ENCODE measurements at places on chromosomes 7 and 10.

DNA sequence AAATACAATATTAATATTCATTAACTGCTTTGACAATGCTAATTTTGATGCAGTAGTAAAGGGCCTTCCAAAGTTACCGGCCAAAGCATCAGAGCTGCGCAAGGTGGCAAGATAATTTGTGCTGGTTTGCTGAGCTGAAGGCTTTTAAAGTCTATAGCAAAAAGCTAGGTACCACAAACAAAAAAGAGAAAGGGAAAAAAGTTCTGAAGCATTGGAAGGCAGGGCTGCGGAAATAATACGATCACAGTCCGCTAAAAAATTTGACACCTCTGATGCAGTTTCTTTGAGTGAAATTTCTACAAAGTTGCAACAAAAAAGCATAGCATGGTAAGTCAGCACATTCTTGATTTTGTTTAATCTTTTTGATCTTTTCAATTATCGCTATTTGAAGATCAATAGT is 175.6 kb downstream of the TCF7L2 start:
- no peak for DNase-seq

- DNase-seq, result no peak
These were observed 201.7 kb upstream of the PTN start for GRCh38 chr7:137545059-137545716.

DNA sequence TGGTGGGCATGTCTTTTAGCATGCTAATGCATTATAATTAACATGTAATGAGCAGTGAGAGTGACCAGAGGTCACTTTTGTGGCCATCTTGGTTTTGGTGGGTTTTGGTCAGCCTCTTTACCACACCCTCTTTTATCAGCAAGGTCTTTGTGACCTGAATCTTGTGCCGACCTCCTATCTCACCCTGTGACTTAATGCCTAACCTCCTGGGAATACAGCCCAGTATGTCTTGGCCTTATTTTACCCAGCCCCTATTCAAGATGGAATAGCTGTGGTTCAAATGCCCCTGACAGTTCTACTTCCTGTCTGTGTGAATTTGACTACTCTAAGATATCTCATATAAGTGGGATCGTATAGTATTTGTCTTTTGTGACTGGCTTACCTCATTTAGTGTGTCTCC is 85.1 kb downstream of the EEPD1 start:
- DNase-seq, result no peak

GRCh38 chr10:24694086-24694485 is 29.6 kb downstream of the ARHGAP21 start:
- DNase-seq, result no peak

- DNase-seq, result no peak
These were observed 610 bp downstream of the AVPI1 start for GRCh38 chr10:97686301-97686961.

- DNase-seq, result no peak
These were observed 48.8 kb downstream of the HOXA1 start for GRCh38 chr7:27046854-27047549.

GRCh38 chr10:132913559-132914115 is 28.7 kb downstream of the CFAP46 start:
- no peak for DNase-seq

DNA sequence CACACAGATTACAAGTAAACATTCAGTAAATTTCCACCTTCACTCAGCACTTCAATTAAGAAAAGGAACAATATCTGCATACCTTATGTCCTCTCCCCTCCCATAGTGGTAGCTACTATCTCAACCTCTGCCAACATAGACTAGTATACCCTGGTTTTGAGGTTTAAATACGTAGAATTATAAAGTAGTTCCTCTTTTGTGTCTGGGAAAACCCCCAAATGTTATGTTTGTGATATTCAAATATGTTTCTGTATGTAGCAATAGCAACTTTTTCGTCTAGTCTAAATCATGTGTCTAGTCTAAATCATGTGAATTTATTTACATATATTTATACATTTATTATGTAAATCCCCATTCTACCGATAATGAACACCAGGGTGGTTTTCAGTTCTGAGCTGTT is 13.2 kb upstream of the CAMK2B start:
- no peak for DNase-seq

DNA sequence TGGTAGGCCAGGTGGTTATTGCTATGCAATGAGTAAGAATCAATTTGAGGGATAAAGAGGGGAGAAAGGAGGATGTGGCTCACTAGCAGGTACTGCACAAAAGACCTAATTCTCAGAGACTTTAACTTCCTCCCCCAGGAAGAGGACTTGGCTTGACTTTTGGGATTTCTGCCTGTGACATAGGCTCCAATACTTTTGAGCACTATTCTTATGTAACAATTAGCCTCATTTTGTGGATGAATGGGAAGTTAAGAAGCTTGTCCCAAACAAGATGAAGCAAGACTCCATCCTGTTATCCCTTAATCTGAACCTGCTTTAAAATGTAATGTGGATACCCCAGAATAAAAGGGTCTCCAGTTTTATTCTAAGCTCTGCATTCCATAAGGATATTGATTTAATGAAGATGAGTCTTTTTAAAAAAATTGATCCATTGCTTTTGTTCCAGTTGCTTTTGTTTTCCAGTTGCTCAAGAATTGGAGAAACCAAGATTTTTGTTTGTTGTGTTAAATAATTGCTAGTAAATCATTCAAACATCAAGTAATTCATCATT is 218.5 kb downstream of the SNX13 start:
- no peak for DNase-seq

DNA sequence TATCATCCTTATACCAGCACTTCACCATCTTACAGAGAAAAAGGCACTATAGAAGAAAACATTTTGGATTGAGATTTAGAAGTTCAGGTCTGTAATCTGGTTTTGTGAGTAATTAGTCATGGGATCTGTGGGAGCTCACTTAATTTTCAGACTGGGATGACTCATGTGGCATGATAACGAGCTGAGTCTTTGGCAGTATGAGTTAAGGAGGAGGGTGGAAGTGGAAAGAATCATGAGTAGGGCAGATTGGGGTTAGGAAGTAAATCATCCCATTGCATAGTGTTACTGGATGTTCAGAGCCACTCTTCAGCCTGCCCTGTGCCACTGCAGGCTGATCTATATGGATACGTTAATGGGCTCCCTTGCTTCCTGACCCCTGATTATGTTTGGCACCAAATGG is 64.9 kb downstream of the ZNF92 start:
- no peak for DNase-seq

DNA sequence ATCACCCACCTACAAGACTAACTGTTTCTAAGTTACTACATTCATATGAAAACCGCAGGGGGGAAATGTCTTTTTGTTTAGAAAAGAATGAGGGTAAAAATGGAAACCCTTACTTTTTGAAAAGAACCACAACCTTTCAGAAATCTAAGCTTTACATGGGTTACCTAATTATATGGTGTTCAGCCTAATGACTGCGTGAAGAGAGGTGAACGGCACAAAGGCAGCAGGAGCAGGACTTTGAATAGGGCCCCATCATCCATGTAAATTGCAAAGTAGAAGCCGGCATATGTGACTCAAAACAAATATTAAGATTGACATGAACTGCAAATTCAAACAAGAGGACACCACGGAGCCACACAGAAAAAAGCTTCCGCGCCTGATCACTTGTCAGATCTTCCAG is 25.1 kb downstream of the NEBL start:
- no peak for DNase-seq

Data from activated CD4-positive, CD25-positive, alpha-beta regulatory T cell (primary cell).